ENCODE measurements at places on chromosomes 4 and X.

DNA sequence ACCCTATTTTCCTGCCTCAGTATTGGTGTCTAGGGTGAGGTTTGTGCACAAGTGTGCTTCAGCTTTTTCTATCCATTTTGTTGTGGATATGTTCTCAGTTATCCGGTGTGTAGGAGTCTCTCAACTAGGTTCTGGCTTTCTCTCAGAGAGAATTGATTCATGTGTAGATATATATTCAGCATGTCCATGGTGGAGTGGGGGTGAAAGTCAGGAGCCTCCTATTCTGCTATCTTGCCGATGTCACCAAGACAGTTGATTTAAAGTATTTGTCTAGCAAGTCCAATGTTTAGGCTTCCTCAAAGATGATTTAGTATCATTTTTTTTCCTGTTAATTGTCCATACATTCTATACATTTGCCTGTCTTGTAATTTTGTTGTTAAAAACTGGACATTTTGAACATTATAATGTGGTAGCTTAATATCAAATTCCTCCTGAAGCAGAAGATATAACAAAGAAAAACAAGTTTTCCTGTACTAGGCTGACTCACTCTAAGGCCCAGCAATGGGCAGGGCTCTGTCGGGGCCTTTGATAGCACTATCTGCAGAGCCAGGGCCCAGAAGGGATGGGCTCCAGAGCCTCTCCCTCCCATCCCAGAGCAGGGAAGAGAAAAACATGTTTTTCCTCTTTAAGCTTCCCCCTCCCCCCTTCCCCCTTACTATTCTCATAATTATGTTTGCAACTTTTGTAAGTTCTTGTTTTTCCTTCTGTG lies 37.6 kb downstream of the GLUD2 start:
- DNase-seq = no peak

GRCh38 chrX:56564164-56564885 lies 898 bp downstream of the UBQLN2 start:
- peak; percentile 6 for DNase-seq

DNA sequence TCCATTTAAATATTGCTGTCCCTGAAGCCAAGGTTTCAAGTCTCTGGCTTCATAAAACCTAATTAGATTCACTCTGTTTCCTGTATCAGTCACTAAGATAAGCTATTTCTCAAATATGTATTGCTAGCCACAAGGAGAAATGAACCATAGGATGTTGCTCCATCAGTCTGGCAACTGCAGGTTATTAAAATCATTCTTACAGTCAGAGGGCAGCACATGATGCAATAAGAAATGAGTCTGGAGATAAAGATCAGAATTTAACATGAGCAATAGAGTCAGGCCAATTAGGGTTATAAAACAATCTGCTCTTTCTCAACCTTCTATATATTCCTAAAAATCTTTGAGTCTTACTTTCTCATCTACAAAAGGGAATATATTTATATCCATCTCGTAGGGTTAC lies 7.2 kb downstream of the PRKG2 start:
- DNase-seq = no peak

DNA sequence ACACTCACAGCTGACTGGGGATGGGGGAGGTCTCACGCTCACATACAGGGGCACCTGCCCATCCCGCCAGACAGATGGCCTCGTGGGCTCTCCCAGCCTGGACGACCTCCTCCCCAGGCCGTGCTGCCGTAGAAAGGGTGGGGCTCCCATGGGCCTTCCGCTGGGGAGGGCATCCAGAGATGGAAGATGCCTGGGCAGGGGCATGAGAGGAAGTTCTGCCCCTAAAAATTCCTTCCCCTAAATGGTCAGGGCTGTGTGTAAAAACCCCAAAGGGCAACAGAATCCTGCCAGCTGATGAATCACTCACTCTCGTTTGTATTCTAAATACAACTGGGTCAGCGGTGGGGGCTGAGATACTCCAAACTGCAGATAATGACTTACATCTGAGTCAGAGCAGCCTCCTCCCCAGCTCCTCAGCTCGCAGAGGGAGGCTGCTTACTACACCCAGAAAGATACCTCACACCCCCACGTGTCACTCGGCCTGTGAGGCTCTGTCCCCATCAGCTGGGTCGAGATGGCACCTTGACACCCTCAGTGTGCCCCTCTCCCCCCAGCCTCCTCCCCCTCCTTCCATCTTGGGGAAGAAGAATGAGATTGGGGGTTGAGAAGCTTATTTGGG lies 10.1 kb downstream of the WDR1 start:
- no peak for DNase-seq

DNA sequence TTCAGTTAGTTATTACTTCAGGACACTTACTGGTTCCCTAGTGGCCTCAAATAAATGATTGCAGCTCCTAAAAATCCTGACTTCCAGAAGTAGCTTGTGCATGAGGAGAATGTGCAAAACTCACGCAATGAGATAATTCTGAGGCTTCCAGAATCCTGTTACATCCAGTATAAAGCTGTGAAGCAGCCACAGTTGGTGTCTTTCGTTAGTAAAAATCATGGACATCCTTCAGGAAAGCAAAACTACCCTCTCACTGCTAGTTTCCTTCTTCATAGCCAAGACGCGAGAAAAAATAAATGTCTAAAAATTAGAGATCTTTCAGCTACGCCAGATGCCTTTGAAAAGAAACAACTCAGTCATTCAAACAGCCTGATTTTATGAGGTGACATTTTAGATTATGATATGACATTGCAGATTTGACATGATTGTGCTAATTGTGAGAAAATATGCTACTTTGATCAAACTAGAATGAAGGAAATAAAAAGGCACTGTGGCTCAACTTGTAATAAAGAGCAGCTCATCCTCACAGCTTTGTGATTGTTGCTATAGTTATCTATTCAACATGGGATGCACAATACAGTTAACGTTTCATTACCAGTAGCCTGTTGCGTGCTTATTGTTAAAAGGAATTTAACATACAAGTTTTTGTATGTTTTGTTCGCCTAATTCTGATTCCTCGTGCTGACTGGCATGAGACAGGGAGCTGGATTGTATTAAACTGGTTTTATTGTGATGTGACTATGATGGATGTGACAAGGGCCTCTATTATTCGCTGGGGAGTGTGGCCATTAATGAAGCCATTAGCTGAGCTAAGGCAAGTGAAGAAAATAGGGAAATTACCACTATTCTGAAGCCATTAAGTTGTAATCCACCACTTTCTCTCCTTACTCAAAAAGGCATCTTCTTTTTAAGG lies 40.5 kb downstream of the AFF2 start:
- DNase-seq = no peak

DNA sequence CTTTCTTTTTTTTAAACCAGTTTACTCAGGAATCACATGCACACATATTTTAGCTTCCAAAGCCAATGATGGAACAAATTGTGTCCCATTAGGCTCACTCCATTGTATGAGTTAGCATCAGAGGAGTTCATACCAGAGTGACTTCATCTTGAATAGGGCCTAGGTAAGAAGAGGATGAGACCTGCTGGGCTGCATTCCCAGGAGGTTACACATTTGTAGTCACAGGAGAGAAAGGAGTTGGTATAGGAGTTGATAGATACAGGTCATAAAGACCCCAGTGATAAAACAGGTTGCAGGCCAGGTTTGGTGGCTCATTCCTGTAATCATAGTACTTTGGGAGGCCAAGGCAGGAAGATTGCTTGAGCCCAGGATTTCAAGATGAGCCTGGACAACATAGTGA lies 9.3 kb downstream of the PDGFRA start:
- no peak for DNase-seq

- no peak for DNase-seq
Observed at GRCh38 chrX:104008831-104009230, 4.7 kb downstream of the H2BW1 start.

DNA sequence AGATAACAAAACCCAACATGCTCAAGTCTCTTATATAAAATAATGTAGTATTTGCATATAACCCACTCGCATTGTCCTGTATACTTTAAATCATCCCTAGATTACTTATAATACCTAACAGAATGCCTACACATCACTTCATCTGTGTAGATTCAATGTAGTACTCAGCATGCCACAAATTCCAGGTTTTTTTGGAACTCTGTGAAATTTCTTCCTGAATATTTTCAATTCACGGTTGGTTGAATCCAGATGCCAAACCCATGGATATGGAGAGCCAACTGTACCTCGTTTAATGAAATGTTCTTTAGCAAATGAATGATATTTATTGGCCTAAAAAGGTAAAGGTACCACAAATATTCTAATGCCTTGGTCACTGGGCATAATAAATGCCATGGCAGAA lies 24.8 kb downstream of the CCNI start:
- DNase-seq = no peak

- no peak for DNase-seq
Observed at GRCh38 chrX:39728025-39728424, 369.7 kb downstream of the BCOR start.

- no peak for DNase-seq
Observed at GRCh38 chr4:151527699-151528098, 118.7 kb downstream of the FHIP1A start.

- no peak for DNase-seq
Observed at GRCh38 chrX:31440546-31440945, 368.7 kb upstream of the FTHL17 start.

- no peak for DNase-seq
Observed at GRCh38 chr4:26076896-26077295, 162.9 kb downstream of the SMIM20 start.

DNA sequence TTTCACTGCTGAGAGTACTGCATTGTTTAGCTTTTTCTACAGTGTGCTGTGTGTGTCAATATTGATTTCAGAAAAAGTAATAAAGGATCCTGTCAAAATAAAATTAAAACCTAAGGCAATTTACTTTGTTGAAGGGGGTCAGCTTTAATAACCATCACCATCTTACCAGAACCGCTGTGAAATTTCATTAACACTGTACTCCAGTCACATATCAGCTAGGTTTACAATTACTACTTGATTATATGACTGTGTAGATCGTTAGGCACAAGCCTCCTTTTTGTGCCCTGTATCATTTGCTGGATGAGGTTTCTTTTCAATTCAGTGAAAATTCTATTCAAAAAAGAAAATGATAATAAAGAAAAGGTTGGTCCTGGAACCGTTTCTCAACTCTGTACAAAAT lies 917.2 kb downstream of the CENPC start:
- DNase-seq = no peak

DNA sequence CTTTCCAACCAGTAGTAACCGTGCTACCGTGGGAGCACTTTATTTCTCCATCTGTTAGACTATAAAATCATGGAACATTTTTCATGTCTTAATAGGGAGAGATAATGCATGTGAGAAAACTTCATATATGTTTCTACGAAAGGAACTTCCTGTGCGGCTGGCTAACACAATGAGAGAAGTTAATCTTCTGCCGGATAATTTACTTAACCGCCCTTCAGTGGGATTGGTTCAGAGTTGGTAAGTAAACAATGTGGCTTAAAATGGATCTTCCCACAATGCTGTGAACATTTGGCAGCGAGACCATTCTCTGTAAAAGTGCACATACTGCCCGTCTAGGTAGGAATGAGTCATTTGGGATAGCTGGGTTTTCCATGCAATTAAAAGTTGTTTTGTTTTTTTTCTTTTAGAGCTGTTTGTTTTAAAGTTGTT lies 29.6 kb downstream of the PDK3 start:
- no peak for DNase-seq

GRCh38 chr4:109627361-109627760 lies 67.3 kb downstream of the MCUB start:
- DNase-seq = no peak

DNA sequence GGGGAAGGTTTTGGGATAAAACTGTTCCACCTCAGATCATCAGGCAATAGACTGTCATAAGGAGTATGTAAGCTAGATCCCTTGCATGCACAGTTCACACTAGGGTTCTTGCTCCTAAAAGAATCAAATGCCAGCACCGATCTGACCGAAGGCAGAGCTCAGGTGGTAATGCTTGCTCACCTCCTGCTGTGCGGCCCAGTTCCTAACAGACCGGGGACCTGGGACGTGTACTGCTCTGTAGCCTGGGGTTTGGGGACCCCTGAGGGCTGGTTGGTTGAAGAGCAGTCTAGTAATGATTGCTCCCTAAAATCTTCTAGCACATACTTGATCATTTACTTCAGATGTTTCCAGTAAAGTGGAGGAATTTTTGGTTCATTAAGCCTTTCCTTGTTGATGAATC lies 173.1 kb upstream of the SLIT2 start:
- DNase-seq = no peak

DNA sequence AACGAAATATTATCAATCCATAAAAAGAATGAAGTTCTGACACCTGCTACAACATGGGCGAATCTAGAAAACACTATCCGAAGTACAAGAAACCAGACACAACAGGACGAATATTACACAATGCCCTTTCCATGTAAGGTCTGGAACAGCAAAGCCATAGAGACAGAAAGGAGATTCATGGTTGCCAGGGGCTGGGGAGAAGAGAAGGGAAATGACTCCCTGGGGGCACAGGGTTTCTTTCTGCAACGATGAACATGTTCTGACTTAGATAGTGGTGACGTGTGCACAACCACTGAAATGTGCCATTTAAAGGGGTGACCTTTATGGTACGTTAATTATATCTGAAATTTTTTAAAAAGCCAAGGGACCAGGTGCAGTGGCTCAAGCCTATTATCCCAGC lies 28.3 kb downstream of the GPR143 start:
- DNase-seq = no peak

DNA sequence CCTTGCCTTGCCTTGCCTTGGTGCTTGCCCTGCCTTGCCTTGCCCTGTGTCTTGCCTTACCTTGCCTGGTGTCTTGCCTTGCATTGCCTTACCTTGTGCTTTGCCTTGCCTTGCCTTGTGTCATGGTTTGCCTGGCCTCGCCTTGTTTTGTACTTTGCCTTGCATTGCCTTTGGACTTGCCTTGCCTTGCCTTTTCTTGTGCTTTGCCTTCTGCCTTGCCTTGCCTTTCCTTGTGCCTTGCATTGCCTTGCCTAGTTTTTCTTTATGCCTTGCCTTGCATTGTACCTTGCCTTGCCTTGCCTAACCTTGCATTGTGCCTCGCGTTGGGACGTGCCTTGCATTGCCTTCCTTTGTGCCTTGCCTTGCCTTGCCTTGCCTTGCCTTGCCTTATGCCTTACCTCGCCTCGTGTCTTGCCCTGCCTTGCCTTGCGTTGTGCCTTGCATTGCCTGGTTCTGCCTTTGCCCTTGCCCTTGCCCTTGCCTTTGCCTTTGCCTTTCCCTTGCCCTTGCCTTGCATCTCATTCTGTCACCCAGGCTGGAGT lies 82.8 kb downstream of the TAB3 start:
- DNase-seq = no peak

- no peak for DNase-seq
Observed at GRCh38 chr4:161642708-161643107, 521.1 kb downstream of the FSTL5 start.

DNA sequence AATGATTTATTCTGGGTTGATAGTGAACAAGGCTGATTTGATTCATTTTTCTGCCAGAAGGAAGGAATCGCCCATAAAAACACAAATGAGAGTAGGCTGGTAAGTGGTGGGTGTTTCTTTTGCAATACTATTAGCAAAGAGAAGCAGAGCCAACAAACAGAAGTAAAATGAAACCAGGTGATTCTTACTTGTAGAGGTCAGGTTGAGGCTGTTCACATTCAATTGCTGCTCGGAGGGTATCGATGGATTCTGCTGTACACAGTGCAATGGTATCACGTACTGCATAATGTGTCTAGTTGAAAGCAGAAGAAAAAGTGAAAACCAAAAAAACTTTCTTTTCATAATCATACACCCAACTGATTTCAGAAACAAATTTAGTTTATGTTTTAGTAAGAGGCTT lies 94.1 kb upstream of the MCF2 start:
- no peak for DNase-seq

GRCh38 chr4:163772238-163772637 lies 277.7 kb downstream of the TMA16 start:
- DNase-seq = no peak

- no peak for DNase-seq
Observed at GRCh38 chrX:71095033-71095432, 618 bp upstream of the FOXO4 start.

Data from right renal pelvis (tissue), 4 donors.